ENCODE measurements at places on chromosomes 7 and 10. TPM values are rescaled to one million over a fixed set of nuclear protein-coding genes. Genes with fewer than 3 reads are reported as not detected.

The ADCY1 gene
- polyA plus RNA-seq, result 4.0 TPM

The NME8 gene
- 0.26 TPM for polyA plus RNA-seq

The HOXA4 gene
- polyA plus RNA-seq, result 24.3 TPM

The NUTM2A gene
- 4.0 TPM for polyA plus RNA-seq

The FLNC gene
- 14.2 TPM for polyA plus RNA-seq

DNA sequence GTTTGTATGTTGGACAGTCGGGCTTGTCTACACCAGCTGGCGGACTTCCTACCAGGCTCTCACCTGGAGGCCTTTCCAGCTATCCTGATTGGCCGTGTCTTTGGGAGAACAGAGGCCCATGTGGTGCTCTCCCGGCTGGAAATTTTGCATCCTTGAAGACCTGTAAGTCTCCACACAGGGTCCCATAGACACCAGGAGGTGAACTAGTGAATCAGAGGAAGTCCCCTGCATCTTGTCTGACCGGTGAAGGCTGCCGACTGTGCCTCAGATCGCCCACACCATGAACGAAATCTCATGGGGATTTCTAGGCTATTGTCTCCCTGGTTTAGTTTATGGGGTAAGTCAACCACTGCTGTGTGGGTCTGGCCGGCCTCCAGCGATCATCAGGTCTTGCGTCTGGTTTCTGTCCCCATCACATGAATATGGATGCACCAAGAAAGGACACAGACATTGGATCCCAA lies 108.4 kb upstream of the LYZL2 start:
- no peak for DNase-seq

DNA sequence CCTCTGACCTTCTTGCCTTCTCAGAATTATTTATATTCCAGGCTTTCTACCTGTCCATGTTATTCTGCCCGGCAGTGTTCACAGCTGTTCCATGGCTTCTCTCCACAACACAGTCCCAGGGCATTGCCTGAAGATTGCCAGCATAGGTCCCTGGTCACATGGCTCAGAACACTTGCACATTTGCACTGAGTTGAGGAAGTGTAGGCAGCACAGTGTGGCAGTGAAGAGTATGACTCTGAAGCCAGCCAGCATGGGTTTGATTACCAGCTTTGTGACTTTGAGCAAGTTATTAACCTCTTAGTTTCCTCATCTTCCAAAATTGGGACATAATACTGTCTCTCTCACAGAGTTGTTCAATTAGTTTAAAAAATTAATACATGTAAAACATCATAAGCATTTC lies 73.2 kb upstream of the NEUROD6 start:
- no peak for DNase-seq

GRCh38 chr10:26540601-26541000 lies 102.5 kb downstream of the APBB1IP start:
- DNase-seq, result no peak

- no peak for DNase-seq
These were observed 201.8 kb downstream of the TCERG1L start for GRCh38 chr10:131109726-131110125.

DNA sequence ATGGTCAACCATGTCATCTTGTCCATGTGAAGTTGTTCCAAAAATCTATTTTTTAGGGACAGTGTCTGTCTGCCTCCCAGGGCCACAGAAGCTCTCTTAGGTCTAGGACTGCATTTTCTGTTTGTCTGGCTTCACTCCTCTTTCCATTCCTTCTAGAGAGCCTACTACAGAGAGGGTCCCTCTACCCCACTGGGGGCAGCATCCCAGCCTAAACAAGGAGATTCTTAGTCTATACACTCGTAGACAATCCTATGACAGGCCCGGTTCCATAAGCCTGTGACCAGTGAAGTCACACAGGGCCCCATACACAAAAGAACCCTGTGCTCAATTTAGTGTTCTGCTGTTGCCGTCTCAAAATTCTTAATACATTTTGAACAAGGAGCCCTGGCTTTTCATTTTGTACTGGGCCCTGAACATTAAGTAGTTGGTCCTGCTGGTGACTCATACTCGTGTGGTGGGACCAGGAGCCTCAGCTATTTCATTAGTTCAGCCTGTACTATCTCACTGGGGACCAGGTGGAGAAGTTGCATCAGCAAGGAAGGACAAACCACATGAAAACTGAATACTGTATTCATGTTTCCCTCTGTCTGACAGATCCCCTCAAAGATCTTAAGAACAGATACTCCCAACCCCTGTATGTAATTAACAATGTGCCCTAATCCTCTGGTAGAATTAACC lies 23.5 kb upstream of the FAM180A start:
- no peak for DNase-seq

- no peak for DNase-seq
These were observed 5.3 kb downstream of the ATP5MF start for GRCh38 chr7:99460651-99461050.

DNA sequence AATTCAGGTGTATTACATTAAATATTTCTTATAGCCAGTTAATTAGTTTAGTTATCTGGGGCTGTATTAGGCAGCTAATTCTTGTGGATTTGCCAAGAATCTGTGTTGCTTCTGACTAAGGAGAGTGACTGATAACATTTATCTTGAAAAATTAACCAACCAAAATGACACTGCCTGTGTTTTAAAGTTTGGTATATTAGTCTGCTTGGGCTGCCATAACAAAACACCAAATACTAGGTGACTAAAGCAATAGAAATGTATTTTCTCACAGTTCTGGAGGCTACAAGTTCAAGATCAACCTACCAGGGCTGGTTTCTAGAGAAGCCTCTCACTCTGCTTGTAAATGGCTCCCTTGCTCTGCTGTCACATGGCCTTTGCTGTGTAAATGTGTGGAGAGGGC lies 12.9 kb downstream of the EXOC4 start:
- no peak for DNase-seq

DNA sequence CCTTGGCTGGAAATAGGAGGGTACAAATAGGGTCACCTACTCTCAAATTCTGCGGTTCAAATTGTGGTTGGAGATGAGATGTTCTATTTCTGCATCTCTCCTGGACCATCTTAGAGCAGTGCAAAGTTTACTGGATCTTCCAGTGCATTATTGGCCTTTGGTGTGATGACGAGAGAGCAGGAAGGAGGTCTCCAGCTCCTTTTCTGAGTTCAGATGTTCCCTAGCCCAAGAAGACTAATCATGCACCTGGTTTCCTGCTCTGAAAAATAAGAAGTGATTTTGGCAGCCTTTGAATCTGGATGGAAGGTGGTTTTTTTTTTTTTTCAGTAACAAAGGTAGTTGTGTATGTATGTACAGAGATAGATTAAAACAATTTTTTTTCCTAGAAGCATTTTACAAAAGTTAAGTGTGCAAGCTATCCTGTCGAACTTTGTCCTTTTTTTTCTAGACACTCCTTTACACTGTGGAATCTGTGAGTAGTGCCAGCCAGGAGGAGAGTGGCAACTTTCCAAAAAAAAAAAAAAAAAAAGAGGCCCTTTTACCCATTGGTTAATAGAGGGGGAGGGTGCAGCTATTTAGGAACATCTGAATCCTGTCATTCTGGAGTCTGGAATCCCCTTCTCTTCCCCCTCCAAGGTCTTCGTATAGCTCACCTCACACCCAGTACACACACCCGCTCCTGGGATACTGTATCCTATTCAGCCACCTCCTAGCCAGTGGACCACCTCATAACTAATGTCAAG lies 26.3 kb downstream of the PAPSS2 start:
- no peak for DNase-seq

- no peak for DNase-seq
These were observed 148.1 kb downstream of the POU6F2 start for GRCh38 chr7:39125846-39126245.

- no peak for DNase-seq
These were observed 165.5 kb downstream of the MDFIC start for GRCh38 chr7:115087437-115087836.
